ENCODE measurements at places on chromosomes 16 and 17.
A peak's percentile ranks its signal among the peaks of the same experiment; 100 is the strongest.

DNA sequence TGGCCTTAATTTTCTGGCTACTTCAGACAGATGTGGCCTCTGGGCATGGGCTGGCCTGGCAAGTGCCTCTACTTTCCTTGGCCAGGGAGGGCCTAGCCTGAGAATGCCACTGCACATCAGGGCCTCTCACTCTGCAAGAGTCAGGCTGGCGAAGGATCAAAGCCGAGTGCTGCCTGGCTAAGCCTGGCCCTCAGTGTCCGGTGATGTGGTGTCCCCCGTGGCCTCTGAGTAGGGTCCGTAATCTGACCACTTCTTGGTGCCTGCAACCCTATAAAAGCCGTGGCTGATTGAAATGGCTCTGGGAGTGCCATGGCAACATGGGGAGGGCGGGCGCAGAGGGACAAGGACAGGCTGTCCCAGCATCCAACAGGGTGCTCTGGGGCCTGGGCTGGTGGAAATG lies 30.2 kb downstream of the TBX4 start:
- DNase-seq = no peak

DNA sequence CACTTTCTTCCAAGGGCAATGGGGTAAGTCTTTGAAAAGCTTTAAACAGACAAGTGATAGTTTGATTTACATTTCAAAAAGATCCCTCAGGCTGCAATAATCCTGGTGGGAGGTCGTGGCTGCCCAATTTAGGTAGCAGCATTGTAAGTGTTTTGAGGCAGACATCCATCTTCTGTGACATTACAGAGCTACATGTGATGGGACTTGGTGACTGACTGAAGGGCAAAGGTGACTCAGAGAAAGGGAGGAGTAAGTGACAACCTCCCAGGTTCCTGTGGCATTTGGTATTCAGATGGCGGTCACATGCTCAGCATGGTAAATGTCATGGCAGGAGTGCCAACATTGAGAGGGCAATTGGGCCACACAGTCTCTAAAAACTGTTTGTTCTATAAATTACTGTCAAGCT lies 26.5 kb downstream of the STAT3 start:
- DNase-seq = no peak

GRCh38 chr17:19013806-19014627 lies 9.5 kb upstream of the FAM83G start:
- no peak for DNase-seq

DNA sequence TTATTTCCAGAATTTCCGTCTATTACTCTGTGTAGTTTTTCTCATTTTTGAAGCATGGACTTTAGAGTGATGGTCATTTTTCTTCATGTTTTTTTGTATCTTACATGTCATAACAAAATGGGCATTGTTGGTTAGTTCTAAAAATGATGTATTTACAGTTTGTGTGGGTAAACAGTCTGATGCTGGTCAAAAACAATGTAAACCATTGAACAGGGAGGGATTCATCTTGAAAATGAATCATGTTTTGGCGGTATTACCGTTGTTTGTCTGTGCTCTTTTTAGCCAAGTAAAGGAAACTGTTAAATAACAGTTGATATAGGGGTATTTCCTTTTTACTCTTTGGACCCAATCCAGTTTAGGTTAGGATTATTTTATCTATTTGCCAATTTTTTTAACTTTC lies 315.8 kb downstream of the BCAS3 start:
- no peak for DNase-seq

- DNase-seq = no peak
Observed at GRCh38 chr16:81626181-81626674, 152.9 kb upstream of the PLCG2 start.

DNA sequence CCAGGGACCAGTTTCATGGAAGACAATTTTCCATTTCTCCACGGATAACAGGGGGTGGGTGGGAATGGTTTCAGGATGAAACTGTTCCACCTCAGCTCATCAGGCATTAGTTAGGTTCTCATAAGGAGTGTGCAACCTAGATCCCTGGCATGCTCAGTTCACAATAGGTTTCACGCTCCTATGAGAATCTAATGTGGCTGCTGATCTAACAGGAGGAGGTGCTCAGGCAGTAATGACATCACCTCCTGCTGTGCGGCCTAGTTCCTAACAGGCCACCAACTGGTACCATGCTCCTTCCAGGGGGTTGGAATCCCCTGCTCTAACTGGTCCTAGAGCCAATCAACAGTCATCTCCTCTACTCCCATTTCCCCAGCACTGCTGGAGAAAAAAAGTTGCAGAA lies 19.9 kb downstream of the TEX14 start:
- DNase-seq = no peak

- DNase-seq = no peak
Observed at GRCh38 chr17:19867079-19867328, 732 bp downstream of the ULK2 start.

- no peak for DNase-seq
Observed at GRCh38 chr16:10655415-10655977, 39.2 kb downstream of the TEKT5 start.

- no peak for DNase-seq
Observed at GRCh38 chr16:85651629-85652430, 36.9 kb downstream of the GINS2 start.

- DNase-seq = peak; percentile 70
Observed at GRCh38 chr17:45146890-45147580, 1.2 kb upstream of the HEXIM1 start.

GRCh38 chr16:54631782-54632181 lies 298.9 kb upstream of the IRX5 start:
- DNase-seq = no peak

GRCh38 chr17:79743614-79744013 lies 12.9 kb downstream of the ENPP7 start:
- no peak for DNase-seq

DNA sequence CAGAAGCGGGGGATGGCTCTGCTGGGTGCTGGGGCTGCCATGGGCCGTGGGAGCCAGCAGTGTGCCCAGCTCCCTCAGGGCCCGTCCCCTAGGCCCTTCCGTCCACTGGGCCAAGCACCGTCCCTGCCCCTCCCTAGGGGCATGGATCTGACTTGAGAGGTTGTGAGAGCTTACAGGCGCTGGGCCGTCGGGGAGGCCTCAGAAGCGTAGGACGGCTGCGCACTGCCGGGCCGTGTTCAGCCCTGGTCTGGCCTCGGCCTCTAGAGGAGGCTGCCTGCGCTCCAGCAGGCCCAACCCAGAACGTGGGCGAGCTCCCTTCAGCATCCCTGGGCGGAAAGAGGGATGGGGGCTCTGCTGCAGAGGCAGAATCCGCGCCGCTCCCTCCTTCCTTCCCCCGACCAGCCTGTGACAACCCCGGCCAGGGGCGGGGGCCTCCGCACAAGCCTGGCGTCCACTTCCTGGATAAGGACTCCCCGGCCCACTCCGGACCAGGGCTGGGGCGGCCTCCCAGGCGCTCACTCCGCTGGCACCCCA lies 685 bp upstream of the MPG start:
- peak; percentile 5 for DNase-seq

DNA sequence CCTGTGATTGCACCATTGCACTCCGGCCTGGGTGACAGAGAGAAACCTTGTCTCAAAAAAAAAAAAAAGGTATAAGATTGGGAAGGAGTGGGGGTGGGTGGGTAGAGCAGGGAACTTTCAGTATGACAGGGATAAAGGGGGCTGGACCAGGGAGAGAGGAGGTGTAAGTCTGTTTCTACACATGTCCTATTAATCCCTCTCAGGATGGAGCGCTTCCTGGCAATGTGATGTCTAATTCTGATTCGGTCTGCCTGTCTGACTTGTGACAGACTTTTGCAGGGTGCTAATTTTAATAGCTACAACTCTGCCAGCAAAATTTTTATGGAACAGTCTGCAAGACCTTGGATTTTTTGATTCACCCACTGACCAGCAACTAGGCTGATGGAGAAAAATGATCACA lies 53.8 kb upstream of the SLC25A19 start:
- DNase-seq = no peak

- no peak for DNase-seq
Observed at GRCh38 chr17:37494401-37494831, 4.7 kb downstream of the DUSP14 start.

DNA sequence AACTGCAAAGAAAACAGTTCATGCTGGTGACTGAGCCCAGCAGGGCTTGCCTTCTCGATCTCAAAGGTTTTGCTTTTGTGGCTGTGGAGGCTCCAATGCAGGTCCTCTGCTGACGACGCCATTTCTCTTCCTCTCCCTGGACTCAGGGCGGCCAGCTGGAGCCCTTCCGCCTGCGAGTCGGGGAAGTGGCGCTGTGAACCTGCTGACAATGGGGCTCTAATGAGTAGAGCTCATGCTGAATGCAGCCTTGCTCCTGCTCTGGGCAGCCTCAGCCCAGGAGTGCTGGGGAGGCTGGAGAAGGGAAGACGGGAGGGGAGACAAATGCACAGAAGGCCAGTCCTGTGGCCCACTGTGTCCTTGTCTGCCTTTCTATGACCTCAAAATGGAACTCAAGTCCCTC lies 43.8 kb downstream of the VAC14 start:
- no peak for DNase-seq

DNA sequence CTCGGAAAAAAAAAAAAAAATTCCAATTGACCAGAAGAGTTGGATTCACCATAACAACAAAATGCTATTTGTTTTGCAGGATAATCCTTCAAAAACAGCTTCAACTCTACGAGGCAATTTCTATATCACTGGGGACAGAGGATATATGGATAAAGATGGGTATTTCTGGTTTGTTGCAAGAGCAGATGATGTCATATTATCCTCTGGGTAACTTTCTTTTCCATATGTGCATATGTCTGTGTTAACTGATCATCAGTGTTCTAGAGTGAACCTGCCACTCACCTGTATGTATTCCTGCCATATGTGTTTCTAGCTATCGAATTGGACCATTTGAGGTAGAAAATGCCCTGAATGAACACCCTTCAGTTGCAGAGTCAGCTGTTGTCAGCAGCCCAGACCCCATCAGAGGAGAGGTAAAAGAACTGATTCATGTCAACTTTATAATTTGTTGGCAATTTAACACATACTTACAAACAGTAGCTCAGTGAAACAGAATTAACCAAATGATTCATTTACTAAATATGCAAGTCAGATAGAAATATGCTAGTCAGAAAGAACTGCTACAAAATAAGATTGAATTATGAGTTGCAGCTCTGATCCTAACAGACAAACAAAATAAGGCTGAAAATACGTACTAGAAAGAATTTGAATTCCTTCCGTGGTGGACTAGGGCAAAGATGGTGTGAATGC lies 14.2 kb downstream of the ERI2 start:
- DNase-seq = no peak

DNA sequence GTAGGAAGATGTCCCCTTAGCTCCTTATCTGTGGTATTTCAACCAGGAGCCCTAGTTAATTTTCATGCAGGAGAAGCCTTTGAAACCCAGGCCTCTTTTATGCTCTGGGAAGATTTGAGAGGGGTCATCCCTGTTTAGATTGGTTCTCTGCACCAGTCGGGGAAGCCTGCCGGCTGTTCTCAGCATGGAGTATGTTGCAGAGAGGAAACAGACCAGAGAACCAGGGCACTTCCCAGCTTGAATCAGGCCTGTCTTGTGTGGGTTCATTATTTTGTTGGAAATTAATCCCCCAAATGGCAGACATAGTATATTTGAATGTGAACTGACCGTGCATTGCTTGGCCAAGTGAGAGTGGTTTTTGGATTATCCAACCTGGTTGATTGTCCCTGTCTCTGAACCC lies 1082.1 kb upstream of the RBFOX1 start:
- DNase-seq = no peak

- no peak for DNase-seq
Observed at GRCh38 chr16:3520413-3520812, 19.6 kb downstream of the CLUAP1 start.

GRCh38 chr16:23371368-23371767 lies 69.3 kb downstream of the SCNN1B start:
- no peak for DNase-seq

DNA sequence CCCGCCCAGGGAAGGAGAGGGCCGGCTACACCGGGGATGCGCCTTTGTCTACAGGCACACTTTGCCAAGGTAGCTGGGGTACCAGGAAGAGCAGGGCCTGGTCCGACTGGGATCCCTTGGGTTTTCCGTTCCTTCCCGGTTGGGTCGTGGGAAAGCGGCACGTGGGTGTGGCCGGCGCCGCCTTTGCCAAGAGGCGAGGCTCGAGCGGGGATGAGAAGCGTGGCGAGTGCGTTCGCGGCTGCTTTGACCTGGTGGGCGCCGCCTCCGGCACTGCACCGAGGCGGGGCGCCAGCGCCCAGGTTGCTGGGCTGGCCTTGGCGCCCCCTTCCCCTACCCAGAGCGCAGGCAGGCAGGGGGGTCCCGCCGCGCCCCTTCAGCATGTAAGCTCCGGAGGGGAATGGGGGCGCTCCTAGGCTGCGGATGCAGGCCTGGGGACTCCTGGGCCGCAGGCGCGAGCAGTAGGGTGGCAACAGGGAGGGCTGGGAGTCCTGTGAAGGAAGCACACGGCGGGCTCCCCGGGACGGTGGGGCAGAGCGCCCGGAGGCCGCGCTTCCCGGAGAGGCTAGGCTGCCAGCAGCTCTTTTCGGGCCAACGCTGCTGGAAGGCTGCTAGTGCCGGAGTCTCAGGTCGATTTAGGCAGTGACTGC lies 2.0 kb downstream of the HAS3 start:
- no peak for DNase-seq

DNA sequence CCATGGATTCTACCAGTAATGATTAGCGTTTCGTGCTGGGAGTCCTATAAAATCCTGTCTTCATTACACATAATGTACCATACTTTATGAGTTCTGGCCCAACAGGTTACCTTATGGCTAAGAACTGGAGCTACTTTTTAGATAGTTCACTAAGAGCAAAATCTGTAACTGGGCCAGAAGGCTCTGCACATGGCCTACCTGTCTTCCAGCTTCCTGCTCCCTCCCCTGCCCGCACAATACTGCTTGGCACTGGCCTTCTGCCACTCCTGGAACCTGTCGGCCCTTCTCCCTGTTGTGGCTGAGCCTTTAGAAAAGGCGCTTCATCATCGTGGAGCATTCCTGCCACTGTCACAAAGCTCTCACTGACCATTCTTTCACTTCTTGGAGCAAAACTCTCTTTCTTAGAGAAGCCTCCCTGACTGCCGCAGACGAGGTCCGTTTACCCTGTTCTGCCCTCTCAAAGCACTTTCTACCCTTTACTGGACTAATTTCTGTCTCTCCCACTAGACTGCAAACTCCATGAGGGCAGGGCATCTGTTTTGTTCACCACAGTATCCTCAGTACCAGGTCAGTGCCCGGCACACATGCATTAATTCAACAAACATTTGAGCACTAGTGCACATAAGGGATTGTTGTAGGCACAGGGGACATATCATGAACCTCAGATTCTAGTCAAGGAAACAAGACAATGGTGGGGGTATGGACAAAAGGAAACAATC lies 116.5 kb downstream of the PARN start:
- DNase-seq = no peak

- no peak for DNase-seq
Observed at GRCh38 chr16:82857693-82858365, 231.1 kb downstream of the CDH13 start.

GRCh38 chr16:2003827-2004641 lies 5.6 kb downstream of the ZNF598 start:
- peak; percentile 59 for DNase-seq

- DNase-seq = no peak
Observed at GRCh38 chr17:78971756-78972506, 7.8 kb downstream of the LGALS3BP start.

GRCh38 chr16:67547423-67548264 lies 14.7 kb upstream of the CTCF start:
- peak; percentile 90 for DNase-seq

- DNase-seq = no peak
Observed at GRCh38 chr17:4604111-4604644, 19.8 kb downstream of the SMTNL2 start.

GRCh38 chr16:82384949-82385348 lies 214.9 kb upstream of the MPHOSPH6 start:
- no peak for DNase-seq
